Effector CD4-positive, alpha-beta T cell (primary cell): ENCODE measurements at places on chromosomes 2 and 18.

- no peak for DNase-seq
Observed at GRCh38 chr2:113167115-113167932, 6.4 kb upstream of the PSD4 start.

DNA sequence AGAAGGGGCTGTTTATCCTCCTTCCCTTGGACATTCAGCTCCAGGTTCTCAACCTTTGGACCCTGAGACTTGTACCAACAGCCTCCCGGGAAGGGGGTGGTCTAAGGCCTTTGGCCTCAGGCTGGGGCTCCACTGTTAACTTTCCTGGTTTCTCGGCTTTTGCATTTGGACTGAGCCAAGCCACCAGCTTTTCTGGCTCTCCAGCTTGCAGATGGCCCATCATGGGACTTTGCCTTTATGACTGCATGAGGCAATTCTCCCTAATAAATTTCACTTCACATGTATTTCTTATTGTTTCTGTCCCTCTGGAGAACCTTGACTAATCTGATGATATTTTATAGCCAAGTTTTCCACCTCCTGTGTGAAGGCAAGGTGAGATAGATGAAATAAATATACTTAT lies 180.8 kb downstream of the PPP1R1C start:
- DNase-seq: no peak

DNA sequence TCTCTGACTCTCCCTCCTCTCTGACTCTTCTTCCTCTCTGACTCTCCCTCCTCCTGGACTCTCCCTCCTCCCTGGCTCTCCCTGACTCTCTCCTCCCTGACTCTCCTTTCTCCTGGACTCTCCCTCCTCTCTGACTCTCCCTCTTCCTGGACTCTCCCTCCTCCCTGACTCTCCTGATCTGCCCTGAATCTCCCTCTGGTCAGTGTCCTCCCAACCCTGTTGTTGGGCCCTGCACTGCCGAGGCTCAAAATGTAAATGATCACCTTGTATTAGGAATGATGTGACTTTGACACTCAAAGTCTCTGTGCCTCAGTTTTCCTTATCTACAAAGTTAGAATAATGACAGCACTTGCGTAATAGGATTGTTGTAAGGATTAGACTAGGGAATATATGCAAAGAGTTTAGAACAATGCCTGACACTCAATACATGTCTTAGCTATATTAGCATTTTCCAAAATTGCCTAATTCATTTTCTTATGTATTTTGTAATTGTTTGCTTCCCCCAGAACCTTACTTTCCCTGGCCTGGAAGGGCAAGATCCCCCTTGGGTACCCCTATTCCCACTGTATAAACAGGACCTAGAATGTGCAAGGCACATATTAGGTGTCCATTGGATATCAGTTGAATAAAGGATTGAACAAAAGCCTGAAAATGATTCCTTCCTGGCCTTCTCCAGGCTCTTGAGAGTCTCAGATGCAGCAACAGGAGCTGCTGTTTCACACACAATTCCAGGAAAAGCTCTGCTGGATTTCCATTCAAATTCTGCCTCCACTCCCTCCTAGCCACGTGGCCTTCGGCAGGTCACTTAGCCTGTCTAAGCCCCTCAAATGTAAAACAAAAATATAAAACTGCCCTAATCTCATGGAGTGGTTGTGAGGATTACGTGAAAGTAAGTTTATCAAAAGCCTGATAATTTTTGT lies 170.1 kb downstream of the INHBB start:
- DNase-seq: no peak

DNA sequence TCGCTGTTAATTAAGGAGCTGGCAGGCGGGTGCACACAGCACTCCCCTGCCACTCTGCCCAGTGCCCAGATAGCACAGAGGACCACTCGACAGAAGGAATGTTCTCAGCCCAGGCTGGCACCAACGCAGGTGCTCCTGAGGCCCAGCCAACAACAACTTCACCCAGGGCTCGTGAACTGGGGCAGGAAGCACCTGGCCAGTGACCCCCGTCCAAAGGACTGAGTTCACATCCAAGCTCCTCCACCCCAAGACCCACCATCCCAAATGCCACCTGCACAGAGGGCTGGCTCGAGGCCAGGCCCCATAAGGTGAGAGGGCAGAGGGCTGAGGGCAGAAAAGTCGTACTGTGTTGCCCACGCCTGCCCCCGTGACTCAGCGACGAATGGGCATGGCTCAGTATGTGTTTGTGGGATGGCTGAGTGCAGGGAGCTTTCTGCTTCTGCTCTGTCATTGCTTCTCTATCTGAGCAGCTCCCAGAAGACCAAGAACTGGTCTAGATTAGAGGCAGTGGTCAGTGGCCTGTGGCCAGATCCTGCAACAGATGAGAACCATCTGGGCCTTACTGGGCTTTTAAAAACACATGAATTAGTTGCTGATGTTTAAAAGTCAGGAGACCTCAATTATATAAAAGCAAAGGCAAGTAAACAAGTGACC lies 68.4 kb downstream of the POLR1A start:
- peak; percentile 42 for DNase-seq

GRCh38 chr2:120471166-120471565 lies 125.2 kb downstream of the INHBB start:
- DNase-seq: no peak

DNA sequence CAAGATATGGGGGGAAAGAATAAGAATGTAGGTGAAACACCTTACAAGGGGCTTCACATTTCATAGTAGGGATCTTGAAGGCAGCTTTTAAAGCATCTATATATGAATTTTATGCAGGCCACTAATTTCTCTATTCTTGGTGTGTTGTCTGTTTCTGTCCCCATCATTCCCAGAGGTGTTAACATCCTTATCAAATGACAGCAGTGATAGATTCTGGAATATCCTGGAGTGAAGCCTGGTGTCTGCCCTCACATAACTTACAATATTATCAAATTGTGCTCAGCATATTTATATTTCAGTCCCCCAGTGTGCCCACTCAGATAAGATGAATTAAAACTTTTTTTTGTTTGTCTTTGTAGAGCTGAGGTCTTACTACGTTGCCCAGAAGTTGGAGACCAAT lies 486.2 kb downstream of the EPHA4 start:
- DNase-seq: no peak

- DNase-seq: no peak
Observed at GRCh38 chr2:2464643-2465042, 133.6 kb upstream of the MYT1L start.

DNA sequence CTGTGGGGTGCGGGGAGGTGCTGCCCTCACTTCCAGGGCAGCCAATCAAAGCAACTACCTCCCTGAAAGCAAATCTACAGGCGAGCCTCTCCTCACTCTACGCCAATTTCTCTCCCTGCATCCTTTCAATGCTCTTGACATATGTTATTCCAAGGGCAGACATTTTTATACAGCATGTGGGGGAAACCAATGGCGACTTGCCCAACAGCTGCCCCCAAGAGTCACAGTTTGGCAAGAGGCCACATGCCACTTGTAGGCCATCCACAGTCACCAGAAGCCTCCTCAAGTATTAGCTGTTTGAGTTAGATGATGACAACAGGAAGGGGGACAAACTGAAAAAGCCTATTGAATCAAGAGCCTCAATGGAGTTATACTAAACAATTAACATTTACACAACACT lies 114.6 kb downstream of the MYO5B start:
- DNase-seq: no peak

- DNase-seq: no peak
Observed at GRCh38 chr2:88248280-88248828, 78.2 kb downstream of the THNSL2 start.

DNA sequence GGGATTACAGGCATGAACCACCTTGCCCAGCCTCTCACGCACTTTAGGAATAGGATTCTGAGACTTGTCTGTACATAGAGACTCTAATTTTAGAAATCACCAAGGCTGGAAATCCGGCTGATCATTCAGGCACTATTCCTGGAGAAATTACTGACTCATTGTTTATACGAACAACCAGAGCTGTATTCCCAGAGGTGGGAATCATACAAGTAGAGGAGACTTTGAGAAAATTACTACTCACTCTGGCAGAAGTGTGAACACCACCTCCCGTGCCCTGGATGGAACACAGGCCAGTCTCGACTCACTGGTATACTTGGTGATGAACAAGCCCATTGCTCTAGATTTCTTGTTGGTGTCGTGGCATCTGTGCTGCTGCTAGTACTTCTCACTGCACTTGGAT lies 5.8 kb upstream of the ADNP2 start:
- DNase-seq: no peak

DNA sequence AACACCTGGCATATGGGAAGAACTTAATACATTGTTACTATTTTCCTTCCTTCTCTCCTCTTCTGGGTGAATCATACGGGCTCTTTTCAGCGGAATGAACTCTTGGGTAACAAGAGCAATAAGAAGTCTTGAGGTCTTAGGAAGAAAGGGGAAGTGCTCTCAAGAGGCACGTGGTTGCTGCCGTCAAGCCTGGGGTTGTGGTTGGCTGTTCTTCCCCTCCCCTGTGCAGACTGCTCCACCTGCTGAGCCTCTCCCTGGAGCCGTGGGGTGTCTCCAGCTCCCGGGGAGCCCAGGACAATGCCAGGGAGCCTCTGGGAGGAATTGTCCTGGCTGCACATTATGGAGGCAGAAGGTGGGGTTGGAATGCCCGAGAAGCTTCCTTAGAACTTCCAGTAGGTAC lies 19.4 kb downstream of the TOGARAM2 start:
- no peak for DNase-seq

DNA sequence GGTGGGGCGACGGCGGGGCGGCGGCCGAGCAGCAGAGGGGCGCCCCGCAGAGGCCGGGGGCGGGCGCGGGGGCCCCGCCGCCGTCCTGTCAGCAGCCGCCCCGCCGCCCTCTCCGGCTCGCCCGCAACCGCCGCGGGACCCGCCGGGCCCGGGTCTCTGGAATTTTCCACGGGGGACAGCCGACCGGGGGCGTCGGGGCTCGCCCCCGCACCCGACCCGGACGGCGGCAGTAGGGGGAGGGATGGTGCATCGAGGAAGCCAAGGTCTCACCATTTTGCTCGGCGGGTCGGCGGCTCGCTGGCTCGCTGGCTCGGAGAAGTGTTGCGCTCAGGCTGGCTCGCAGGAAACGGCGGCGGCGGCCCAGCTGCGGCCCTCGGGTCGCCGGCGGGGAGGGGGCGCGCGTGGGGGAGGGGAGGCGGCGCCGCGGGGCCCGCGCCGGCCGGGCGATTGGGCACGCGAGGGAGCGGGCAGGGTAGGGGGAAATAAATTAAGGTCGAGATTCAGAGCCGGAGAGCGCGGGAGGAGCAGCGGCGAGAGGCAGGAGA lies 405 bp downstream of the PPP3R1 start:
- peak; percentile 28 for DNase-seq

- no peak for DNase-seq
Observed at GRCh38 chr2:175187378-175187777, 5.9 kb upstream of the ATP5MC3 start.

- no peak for DNase-seq
Observed at GRCh38 chr2:168189835-168190569, 57.4 kb downstream of the STK39 start.

- no peak for DNase-seq
Observed at GRCh38 chr18:54726143-54726542, 102.1 kb upstream of the RAB27B start.

DNA sequence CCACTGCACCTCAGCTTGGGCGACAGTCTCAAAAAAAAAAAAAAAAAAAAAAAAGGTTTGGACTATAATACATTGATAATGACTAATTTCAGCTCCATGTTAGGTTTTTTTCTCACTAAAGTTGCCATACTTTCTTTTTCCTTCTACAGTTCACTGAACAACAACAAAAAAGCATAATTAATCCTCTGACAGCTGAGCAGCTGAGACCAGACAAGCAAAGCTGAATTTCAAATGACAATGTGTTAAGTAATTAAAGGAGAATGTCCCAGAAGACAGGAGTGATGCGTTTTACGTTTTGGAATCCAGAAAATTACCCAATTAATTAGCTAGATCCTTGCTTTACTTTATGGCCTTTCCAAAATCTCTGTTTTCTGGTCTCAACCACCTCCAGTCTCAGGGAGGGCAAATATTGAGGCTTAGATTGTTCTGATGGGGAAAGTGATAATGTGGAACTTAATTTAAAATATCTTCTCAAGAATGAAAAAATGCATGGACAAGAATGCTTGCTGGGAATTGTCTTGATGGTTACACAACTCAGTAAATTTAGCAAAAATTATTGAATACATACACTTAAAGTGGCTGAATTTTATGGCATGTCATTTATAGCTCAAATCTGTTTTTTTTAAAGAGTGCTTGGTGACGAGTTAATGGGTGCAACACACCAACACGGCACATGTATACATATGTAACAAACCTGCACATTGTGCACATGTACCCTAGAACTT lies 17.4 kb upstream of the RMDN2 start:
- DNase-seq: no peak

DNA sequence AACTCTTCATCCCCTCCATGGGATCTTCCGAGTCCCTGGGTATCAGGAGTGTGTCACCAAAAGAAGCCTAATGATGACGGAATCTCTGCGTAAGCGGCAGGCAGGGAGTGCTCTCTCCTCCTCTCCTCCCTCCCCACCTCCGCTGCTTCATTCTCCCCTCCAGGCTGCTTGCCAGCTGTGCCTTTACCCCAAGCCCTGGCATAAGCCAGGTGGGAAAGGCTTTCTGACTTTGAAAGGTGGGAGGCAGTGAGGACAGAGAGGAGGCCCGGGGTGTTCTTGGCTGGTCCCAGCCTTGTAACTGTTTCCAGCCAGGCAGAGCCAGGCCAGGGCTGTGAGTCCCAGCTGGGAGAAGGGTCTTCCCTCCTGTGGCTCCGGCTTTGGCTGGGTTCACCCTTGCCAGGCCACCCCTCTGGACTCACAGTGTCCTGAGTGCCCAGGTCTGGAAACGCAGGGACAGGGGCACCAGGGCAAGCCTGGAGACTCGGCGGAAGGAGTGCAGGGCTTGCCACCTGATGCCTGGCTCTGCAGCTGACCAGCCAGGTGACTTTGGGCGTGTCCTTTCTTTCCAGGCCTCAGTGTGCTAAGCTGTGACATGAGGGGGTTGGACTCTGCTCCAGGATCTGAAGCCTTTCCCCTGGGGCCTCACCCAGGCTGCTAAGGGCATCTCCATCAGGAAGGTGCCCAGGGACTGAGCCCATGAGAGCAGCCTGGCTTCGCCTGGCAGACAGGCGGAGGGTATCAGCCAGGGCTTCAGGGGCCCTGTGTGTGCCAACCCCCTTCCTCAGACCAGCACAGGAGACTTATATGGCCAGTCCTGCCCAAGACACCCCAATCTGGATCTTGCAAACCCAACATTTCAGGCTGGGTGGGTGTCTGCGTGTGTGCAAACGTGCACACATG lies 32.7 kb upstream of the HPCAL1 start:
- no peak for DNase-seq
